ENCODE measurements at places on chromosomes 6 and 20.

- DNase-seq = no peak
Measured at GRCh38 chr20:25188218-25188617, 7.3 kb upstream of the ENTPD6 start.

GRCh38 chr6:169775321-169775720 lies 23.9 kb downstream of the ERMARD start:
- no peak for DNase-seq

DNA sequence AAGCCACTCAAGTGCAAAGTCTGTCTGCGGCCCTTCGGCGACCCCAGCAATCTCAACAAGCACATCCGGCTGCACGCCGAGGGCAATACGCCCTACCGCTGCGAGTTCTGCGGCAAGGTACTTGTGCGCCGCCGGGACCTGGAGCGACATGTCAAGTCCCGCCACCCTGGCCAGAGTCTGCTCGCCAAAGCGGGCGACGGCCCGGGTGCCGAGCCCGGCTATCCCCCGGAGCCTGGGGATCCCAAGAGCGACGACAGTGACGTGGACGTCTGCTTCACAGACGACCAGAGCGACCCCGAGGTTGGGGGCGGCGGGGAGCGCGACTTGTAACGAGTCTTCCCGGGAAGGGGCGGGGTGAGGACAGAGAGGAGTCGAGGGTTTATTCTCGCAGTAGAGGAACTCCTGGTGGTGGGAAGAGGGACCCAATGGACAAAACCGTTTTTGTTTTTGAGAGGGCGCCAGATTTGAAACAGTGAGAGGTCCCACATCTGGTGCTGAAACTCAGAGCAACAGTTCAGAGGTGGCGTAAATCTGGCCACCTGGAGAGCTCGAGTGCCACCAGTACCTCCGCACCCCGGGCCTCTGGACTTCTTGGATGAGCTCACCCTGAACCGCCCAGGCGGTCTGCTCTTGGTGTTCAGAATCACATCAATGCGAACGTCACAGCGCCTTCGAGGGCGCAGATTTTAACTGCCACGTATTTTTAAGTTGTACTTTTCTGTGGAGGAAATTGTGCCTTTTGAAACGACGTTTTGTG lies 8.0 kb downstream of the PRDM13 start:
- DNase-seq = peak; percentile 58

GRCh38 chr6:20673458-20673857 lies 139.2 kb downstream of the CDKAL1 start:
- DNase-seq = no peak

DNA sequence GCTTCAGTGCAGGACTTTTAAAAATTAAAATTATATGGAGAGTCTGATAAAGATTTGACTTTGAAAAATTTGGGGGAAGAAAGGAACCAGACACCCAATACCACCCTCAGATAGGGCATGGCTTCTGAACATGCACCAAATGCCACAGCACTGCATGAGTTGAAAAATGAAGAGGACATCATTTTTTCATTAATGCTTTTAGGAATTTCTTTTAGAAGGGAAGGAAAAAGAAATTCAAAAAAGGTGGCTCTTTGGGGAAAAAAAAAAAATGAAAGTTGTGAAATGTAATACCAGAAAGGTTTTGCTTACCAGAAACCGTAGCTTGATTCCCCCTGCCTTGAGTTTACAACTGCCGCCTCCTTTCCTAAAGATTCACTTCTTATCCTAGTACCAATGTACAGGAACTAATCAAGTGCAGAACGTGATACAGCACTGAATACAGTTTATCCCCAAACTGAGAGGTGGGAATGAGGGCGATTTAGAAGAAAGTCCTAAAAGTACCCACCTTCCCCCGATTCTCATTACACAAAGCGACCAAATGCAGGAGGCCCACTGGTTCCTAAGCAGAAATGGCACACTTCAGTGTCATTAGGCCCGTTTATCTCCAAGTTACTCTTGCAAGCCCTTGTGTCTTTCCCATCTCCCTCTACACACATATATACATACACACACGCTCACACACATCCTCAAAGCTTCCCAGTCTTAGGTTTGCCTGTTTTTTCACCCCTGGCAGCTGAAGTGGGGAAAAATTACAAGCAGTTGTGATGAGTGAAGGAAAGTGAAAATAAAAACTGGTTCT lies 2.8 kb downstream of the PPP1R10 start:
- DNase-seq = no peak

DNA sequence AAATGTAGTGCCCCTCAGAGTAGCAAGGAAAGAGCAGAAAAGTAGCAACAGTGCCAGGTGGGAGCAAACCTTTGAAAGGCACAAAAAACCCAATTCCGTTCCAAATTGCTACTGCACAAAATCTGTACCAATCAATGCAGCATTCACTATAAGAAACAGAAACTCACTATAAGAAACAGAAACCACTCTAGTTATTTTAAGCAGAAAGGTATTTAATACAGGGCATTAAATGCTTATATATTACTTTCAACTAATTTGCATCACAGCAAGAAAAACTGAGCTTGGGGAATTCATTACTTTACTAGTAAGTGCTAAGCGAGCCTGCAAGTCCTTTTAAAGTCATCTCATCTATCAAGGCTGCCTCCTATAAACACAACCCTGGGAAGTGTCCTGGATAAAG lies 116.5 kb upstream of the OLIG3 start:
- no peak for DNase-seq

GRCh38 chr6:18410412-18410811 lies 23.3 kb downstream of the RNF144B start:
- no peak for DNase-seq

DNA sequence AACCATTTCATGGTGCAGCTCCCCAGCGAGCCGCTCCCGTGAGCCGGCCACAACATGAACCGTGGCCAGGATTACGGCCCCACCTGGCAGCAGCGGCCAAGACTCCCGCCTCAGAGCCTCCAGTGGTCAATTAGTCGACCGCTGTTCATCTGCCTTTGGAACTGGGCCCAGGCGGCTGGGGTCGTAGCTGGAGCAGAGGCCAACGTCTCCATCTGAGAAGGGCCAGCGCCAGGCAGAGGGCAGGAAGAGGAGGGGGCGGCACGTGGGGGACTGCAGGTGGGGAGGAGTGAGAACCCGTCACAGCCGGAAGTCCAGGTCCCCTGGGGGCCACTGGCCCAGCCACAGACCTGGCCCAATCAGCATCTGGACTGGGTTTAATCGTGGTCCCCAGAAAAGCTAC lies 184.3 kb downstream of the TAF4 start:
- no peak for DNase-seq

GRCh38 chr6:159788753-159789376 lies 537 bp downstream of the TCP1 start:
- no peak for DNase-seq

- DNase-seq = no peak
Measured at GRCh38 chr6:100379386-100379785, 85.3 kb downstream of the SIM1 start.

GRCh38 chr20:24776755-24777271 lies 172.3 kb upstream of the CST7 start:
- no peak for DNase-seq

DNA sequence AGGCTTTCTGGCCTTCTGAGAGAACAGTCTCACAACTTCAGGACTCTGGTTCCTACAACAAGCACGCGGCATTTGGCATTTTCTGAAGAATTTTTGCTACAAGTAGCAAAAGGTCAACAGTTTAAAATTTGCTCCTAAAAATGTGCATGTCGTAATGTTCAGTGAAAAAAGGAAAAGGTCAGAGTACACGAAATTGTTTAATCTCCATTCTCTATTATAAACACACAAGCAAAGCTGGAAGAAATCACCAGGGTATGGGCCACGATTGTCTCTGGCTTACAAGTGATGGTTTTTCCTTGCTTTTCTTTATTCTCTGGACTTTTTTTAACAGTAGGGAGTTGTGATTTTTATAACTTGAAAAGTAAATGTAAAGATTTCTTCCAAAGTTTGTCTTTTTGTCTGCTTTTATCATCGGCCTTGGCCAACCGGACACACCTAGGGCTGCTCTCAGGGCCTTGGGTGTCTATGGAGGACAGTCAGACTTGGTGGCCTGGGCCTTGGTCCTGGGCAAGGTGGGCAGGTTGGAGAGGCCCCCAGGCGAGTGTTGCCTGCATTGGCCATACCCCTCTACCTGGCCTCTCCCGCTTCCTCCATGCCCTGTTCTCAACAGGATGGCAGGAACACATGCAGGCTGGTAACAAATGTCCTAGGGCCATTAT lies 32.4 kb downstream of the PLEKHG1 start:
- no peak for DNase-seq

DNA sequence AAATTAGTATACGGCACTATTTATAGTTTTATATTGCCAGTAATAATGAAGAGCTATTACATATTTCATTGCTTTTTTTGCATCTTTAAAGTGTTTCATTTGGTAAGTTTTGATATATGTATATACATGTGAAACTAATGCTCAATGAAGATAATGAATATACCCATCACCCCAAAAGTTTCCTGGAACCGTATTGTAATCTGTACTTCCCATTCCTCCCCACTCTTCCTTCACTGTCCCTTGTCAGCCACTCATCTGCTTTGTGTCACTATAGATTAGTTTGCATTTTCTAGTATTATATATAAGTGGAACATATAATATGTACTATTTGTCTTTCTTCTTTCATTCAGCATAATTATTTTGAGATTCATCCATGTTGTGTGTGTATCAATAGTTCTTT lies 10.3 kb upstream of the TBC1D32 start:
- no peak for DNase-seq

DNA sequence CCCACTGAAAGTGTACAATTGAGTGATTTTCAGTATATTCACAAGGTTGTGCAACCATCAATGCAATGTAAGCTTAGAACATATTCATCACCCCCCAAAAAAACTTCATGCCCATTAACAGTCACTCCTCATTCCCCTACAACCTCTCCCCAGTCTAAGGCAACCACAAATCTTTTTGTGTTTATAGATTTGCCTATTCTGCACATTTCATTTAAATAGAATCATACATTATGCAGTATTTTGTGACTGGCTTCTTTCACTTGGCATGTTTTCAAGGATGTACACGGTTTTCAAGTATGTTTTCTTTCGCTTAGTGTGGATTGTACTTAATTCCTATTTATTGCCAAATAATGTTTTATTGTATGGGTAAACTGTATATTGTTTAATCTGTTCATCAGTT lies 329.3 kb upstream of the RNF24 start:
- DNase-seq = no peak

- DNase-seq = no peak
Measured at GRCh38 chr6:37289931-37290330, 32.0 kb upstream of the TMEM217 start.

DNA sequence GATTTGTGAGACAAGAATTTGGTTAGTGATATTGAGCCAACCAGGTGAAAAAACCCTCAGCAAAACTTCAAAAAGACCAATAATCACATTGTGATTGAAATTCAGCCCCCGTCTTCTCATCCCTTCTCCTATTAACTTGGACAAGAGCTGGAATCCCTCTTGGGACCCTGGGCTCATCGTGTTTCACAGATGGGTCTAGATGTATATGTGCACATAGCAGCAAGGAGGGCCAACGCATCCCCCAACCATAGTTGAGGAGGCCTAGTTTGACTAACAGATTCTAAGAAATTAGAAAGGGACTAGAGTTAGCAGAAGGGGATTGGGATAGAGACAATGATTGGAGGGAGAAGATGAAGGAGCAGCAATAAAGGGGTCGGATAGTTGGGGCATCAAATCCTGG lies 19.8 kb upstream of the LRFN2 start:
- no peak for DNase-seq

GRCh38 chr20:61230166-61230565 lies 21.9 kb upstream of the CDH4 start:
- DNase-seq = no peak

- no peak for DNase-seq
Measured at GRCh38 chr20:57392512-57393271, 1.5 kb downstream of the RBM38 start.

DNA sequence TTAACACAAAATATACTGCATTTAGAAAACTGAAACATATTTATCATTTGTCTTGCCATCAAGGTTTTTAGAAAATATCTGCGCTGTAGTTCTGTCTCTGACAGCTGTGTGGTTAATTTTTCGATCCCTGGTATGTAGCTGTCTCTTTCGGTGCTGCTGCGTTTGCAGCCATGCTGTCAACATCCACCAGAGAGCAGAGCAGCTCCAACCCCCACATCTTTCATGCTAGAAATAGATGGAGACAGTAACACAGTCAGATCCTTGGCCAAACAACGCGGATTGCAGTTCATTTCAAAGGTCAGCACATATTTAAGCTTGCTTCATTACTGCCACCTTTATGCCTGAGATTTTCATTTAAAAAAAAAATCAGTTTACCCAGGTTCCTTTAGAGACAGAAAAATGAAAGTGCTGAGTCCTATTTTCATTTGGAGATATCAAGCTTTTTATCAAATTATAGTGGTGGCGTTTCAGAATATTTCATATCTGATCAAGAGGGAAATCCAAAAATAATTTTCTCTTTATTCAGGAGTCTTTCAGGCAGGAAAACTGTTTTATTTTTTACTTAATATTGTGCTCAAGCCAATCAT lies 157.7 kb upstream of the MMS22L start:
- DNase-seq = peak; percentile 14

- DNase-seq = no peak
Measured at GRCh38 chr20:3679749-3680700, 1.8 kb downstream of the ADAM33 start.

DNA sequence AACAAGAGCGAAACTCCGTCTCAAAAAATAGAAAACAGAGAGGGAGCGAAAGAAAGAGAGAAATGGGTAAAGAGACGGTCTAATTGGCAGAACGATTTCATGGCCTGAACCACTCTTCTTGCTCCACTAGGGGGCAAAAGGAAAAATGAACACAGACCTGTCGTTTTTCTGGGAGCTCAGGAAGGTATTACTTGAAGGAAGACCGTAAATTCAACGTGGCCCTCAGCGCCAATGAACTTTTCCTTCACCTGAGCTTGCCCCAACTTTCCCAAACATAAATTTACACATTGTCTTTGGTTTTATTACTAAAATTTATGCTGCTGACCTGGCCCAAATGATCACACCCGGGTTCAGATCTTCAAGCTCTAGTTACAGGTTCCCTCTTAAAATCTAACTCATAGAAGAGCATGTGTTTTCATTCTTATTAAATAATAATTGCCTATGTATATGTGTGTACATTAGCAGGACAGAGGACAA lies 67.3 kb downstream of the ATP9A start:
- no peak for DNase-seq

DNA sequence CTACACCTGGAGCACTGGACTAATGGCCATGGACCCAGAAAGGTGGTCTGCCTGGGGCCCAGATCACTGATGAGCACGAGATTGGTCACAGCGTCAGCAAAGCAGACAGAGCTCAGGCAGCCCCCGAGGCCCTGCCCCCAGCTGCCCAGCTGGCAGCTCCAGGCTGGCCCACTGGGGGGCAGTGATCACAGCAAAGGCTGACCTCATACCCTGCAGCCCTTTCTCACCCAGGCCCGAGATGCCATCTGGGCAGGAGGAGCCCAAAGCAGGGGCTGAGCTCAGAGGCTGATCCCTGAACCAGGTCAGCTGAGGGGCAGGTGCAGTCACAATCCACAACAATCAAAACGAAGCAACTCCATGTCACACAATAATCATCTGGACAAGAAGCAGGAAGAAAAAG lies 4.1 kb downstream of the MAP1LC3A start:
- DNase-seq = no peak
